ENCODE measurements at places on chromosomes 7 and 10.

GRCh38 chr10:127418536-127419168, 130.5 kb upstream of the NPS start:
- DNase-seq = no peak

DNA sequence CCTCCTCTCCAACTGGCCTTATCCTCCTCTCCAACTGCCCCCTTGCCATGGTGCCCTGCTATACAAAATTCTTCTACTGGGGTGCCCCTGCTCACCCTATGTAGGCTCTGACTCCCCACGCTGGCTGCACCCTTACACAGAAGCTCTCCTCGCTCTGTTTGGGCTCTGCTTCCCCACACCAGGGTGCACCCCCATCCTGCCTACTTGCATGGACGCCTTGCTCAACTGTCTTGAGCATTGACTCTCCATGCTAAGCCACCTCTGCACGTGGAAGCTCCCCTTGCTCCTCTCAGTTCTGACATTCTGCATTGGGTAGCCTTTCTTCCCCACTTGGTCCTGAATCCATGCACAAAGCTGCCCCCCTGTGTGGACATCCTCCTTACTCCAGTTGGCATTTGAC, 231.1 kb downstream of the GFRA1 start:
- DNase-seq = no peak

GRCh38 chr10:7818295-7819120, at the start of gene TAF3:
TSS of gene TAF3 (plus strand) at chr10:7818505. CDS start at chr10:7818710, 205 bp downstream.
- peak; percentile 69 for DNase-seq

GRCh38 chr10:87700031-87700796, 40.5 kb downstream of the PAPSS2 start:
- DNase-seq = no peak

GRCh38 chr7:29748286-29749099, 57.8 kb upstream of the WIPF3 start:
- DNase-seq = no peak

- DNase-seq = no peak
Measured at GRCh38 chr7:150983893-150984368, 5.8 kb upstream of the KCNH2 start.

Measured in omental fat pad (tissue), 4 donors.